ENCODE measurements at places on chromosomes 7 and 10.

- DNase-seq = no peak
Observed at GRCh38 chr7:102258749-102259107, 27.9 kb upstream of the SH2B2 start.

DNA sequence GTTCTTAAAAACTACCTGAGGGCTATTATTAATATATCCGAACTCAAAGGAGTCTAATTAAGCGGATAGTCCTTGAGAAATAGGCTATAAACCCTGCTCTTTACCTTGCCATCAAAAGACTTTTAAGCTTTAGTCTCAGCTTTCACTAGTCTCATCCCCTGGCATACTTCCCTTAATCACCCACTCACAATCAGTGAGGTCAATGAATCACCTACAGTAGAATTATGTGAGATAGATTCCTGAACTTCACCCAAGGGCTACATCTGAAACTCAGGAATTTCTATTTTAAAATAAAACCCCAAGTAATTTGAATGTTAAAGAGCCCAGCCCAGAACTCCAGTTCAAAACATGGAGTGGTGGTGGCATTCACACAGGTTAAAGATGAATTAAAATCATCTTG is 108.7 kb downstream of the ETV1 start:
- DNase-seq = peak; percentile 71

GRCh38 chr7:98281757-98282606 is 496 bp downstream of the BRI3 start:
- no peak for DNase-seq

GRCh38 chr10:88012641-88013040 is 149.2 kb downstream of the PTEN start:
- DNase-seq = no peak

DNA sequence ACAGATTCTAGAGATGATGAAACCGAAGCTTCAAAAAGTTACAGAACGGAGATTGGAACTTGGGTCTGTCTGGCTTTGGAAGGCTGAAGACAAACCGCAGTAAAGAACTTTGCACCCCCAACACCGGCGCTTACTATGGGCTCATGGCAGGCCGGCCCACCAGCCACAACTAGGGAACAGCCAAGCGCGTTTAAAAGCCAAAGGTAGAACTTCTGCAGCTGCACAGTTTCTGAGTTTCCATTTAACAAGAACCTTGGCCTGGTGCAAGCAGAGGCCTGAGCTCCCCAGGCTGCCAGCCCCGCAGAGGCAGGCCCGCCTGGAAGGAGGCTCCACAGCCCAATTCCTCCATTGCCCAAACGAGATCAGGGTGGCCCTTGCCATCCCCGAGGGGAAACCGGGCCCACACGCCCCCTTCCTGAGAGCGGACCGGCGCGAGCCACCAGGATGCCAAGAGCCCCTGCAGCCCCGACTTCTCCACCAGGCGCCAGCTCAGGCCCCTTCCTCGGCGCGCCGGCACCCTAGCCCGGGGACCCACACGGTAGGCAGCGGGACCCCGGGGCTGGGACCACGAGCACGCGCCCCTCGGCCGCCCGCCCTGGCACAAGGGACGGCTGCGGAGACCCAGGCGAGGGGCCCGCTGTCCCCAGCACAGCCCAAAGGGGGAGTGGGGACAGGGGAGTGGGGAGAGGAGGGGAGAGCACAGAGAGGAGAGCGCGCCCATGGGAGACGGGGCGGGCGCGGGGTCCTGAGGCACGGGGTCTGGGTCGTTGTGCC is 566 bp downstream of the MAD1L1 start:
- DNase-seq = no peak

GRCh38 chr7:34362621-34363020 is 295.4 kb upstream of the NPSR1 start:
- no peak for DNase-seq

DNA sequence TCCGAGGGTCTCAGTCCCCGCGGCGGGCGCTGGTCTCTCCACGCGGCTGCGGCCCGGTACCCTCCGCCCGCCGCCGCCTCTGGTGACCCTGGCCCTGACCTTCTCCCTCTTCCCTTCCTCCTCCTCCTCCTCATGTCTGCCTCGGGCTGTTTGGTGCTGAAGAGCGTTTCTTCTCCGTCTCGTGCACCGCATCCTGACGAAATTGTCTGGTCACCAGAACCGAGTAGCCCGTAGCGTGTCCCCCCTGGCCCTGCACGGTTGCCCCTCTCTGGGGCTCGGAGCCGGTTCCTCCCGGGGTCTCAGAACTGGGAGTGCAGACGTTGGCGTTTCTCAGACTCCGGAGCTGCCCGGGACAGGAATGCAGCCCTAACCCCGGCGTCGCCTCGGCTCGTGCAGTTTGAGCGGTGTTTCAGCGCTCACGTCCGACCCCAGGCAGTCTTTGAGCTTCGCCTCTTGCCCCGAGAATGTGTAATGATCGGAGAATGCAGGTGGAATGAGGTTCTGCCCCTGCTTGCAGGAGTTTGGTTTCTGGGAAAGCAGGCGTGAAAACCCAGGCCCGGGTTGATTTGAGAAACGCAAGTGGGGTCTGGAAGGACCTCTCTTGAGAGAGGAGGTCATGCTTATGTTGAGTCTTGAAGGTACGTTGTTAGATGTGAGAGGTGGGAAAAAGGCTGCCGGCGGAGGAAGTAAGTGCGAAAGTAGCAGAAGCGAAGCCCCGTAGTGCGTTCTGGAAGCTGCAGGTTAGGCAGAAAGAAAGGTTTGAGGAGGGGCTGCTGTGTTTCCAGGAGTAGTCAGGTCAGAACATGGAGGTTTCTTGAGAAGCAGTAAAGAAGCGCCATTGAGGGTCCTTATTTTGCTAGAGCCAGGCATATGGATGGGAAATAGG is 743 bp downstream of the RBM17 start:
- no peak for DNase-seq
